ENCODE measurements at places on chromosomes 2 and 18. TPM values are rescaled to one million over a fixed set of nuclear protein-coding genes. Genes with fewer than 3 reads are reported as not detected.

GKN1 gene
- total RNA-seq = not detected

CCDC68 gene
- 0.41 TPM for total RNA-seq

TUBA3E gene
- not detected for total RNA-seq

ANKRD23 gene
- 3.2 TPM for total RNA-seq

TMEM163 gene
- not detected for total RNA-seq

MEX3C gene
- total RNA-seq = 29.0 TPM

ALPP gene
- total RNA-seq = 7.3 TPM

SPATA3 gene
- total RNA-seq = not detected

HOXD12 gene
- 0.13 TPM for total RNA-seq

SPHKAP gene
- total RNA-seq = not detected

GBX2 gene
- total RNA-seq = 10.2 TPM

GPR39 gene
- total RNA-seq = 9.0 TPM

FAM110C gene
- 0.13 TPM for total RNA-seq

FAM161A gene
- total RNA-seq = 10.1 TPM

G6PC2 gene
- total RNA-seq = not detected

DNA sequence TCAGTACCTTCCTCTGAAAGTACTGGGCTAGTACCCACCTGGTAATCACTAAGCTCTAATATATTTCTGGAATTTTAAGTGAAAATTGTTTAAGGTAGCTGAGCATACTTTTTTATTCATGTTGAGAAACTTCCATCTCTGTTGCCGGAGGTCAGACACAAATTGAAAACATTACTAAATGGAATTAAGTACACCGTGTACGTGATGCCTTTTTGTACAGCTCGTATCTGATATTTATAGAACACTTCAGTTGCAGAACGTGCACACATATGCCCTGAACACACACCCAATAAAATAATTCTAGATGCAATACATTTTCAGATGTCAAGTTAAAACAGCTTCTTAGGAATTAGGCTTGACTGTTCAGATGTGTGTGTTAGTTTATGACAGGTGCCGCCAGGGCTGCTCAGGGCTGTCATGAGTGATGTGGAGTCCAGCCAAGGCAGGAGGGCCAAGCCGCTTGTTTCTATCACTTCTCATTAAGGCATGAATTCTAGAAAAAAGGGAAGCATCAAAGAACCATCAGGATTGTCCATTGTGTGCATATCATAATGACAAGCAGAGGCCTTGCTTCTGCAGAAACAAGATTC is 80.9 kb upstream of the FOSL2 start:
- no peak for DNase-seq

DNA sequence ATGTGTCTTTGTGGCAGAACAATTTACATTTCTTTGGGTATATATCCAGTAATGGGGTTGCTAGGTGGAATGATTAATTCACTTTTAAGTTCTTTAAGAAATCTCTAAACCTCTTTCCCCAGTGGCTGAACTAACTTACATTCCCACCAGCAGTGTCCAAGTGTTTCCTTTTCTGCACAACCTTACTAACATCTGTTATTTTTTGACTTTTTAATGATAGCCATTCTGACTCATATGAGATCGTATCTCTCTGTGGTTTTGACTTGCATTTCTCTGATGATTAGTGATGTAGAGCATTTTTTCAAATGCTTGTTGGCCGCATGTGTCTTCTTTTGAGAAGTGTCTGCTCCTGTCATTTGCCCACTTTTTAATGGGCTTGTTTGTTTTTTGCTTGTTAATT is 43.1 kb upstream of the PTH2R start:
- DNase-seq = no peak

- no peak for DNase-seq
These were observed 179.6 kb downstream of the RNF144A start for GRCh38 chr2:7096726-7097352.

DNA sequence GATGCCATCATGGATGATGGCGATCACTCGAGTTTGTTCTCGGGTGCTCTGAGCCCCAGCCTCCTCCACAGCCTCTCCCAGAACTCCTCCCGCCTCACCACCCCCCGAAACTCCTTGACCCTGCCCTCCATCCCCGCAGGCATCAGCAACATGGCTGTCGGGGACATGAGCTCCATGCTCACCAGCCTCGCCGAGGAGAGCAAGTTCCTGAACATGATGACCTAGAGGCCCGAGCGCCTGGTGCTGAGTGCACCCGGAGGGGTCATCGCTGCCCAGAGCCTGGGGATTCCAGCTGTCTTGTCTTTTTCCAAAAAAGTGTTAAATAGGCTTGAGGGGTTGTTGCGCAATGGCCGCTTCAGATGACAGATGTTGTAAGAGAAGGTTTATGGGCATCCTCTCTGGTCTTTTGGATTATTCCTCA is 254.8 kb downstream of the GLI2 start:
- no peak for DNase-seq

- DNase-seq = no peak
These were observed 669.6 kb upstream of the VRK2 start for GRCh38 chr2:57376985-57377384.

GRCh38 chr2:18741191-18741590 is 151.8 kb upstream of the NT5C1B start:
- DNase-seq = no peak

DNA sequence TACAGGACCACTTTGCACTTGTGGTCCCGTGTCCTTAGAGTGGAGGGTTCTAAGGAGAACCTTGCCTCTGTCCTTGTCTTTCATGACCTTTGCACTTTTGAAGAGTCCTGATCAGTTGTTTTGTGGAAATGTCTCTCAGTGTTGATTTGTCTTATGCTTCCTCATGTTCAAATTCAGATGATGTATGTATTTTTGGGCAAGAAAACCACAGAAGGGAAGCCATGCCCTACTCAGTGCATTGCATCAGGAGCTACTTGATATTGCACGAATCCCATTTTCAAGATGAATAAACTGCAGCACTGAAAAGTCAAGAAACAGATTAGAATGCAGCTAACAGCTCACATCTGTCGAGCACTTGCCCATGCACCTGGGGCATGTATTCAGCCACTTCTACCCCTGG is 152.2 kb downstream of the INHBB start:
- no peak for DNase-seq

DNA sequence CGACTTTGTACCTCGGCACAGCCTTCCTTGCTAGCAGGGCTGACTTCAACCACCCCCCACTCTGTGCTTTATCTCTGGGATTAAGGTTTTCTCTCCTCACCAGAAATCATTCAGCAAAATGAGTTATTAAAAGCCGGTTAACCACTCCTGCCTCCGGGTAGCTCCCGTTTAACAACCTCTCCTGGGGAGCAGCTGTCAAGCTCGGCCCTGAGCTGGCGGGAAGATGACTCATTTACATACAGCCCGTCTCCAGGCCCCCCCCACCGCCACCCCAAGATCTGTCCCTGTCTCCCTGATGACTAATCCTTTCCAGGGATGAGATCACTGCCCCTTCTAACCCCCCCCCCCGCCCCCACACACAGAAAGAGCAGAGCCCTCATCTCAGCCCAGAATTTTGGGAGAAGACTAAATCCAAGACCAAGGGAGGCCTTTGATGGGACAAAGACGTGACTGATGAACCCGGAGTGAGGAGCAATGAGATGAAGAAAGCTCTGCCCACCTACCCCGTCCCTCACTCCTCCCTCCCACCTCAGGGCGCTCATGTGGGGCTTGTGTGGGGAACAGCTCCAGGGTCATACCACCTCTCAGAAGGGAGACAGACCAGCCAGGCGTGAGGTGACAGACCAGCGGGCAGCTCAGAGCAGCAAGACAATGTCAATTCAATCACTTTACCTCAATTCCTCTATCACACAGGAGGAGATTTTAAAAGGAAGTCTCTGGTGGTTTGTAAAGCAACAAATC is 131.4 kb downstream of the MSH2 start:
- no peak for DNase-seq

DNA sequence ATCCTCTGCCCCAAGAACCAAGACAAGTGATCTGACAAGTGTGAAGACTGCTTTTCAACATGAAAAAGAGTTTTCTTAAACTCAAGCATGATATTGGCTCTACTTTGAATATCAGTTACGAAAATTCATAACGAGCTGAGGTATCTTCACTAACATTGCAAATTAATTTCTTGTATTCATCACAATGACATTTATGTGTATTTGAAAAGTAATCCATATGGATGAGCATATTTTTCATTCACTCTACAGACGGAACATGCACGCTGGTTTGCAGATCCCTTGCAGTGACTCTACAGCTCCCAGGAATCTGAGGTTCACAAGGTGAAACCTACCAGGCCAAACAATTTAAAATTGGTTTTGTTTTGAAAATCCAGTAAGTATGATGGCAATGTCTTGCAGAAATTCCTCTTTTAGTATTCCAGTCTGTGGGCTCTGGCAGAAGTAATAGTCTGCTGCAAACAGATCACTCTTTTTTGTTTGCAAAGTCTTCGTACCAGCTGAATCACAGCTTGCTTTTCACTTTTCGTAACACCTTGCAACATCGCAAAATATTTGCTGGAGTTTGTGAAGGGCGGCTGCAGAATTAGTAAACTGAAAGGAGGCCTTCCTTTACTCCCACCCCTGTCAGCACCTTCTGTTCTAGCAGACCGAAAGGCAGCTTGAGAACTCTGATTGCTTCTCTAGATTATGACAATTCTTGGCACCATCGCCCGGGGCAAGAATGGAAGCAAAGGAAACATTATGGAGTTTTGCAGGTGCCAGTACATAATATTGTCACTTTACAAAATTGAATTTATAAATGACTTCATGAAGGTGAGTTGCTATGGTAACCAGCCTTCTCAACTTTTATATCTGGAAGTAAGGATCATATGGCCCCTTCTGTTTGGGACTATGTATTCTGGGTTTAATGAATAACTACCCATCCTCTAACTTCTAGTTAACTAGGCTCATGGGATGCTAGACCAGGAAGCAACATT is 168.7 kb downstream of the TMEM247 start:
- DNase-seq = no peak

GRCh38 chr2:233331536-233331935 is 22.8 kb upstream of the DGKD start:
- DNase-seq = no peak

DNA sequence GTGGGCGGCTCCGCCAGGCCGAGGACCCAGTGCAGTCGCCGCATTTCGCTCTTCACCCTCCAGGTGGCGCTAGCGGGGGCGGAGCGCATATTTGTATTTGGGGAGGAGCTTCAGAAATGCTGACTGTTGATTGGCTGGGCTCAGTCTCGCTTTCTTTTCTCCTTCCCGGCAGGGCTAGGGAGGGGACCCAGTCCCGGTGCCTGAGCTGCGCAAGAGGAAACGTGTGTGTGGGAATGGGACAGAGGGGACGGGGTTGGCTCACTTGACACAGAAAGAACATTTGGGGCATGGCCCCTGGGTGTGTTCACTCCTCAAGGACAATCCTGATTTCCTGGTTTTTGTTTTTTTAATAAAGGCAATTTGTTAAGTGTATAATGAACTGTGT is 20.3 kb upstream of the DNMT3A start:
- peak; percentile 81 for DNase-seq

- no peak for DNase-seq
These were observed 29.4 kb downstream of the MAIP1 start for GRCh38 chr2:199984755-199985154.

DNA sequence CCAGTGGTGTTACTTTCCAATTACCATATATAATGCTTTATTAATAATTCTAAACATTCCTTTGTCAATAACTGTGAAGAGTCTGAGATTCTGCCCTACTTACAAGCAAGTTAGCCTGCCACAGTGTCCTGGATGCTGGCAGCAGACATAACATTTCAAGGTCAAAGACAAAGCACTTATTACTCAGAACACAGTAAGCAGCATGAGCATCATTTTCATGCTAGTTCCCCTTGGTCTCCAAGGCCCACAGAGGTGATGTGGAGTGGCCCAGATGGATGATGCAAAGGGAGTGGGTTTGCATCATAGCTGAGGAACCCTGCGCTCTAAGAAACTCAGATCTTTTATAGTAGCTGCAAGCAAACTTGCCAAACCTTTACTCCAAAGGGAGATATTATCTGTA is 349.7 kb downstream of the ZEB2 start:
- DNase-seq = no peak

- DNase-seq = no peak
These were observed 4.2 kb downstream of the SLC40A1 start for GRCh38 chr2:189576396-189576795.

DNA sequence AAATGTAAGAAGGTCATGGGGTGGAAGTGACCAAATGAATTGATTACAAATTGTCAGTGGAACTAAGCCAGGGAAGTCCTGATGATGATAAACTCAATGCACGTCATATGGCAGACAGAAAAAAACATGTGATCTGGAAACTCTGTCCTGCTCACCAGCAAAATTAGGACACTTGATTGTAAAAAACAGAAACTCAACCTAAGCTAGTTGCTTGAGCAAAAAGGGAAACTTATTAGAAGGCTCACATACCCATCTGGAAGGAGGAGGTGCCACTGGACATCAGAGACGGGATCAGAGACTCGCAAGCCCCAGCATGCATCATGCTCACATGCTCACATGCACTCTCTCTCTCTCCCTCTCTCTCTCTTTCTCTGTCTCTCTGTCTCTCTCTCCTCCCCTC is 96.8 kb downstream of the SP3 start:
- DNase-seq = no peak

DNA sequence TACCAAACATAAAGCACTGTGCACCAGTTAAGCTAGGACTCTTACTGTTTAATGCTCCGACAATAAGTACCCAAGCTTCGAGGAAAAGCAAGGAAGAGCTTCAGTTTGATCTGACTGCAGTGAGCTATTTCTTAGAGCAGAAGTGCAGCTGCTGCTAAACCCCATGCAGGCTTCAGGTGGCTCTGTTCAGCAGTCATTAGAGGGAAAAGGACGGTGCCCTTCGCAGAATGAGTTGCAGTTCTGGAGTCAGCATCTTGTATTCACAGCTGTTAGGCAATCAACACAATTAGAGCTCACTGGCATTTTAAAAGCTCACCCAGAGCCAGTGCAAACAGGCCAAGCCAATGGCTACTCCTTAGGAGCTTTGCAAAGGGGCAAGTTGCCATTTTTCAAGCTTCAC is 1.5 kb upstream of the CERKL start:
- no peak for DNase-seq

DNA sequence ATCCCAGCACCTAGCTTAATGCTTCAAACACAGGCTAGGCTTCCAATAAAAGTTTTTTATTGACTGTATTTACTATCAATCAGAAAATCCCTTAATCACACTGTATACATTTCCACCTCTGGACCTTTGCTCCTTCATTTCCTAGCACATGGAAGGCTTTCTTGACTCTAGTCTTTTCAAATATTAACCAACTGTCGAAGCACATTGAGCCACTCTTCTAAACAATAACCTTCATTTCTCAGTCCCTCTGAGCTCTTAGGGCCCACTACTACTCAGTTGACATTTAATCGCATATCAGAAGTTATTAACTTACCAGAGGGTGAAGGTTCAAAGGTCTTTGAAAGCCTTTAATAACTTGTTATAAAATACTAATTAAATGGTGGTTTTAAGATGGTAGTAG is 37.4 kb downstream of the CERKL start:
- no peak for DNase-seq

GRCh38 chr2:105590780-105591660 is 153.7 kb upstream of the NCK2 start:
- no peak for DNase-seq

GRCh38 chr2:126894082-126894481 is 4.6 kb upstream of the TEX51 start:
- DNase-seq = no peak

DNA sequence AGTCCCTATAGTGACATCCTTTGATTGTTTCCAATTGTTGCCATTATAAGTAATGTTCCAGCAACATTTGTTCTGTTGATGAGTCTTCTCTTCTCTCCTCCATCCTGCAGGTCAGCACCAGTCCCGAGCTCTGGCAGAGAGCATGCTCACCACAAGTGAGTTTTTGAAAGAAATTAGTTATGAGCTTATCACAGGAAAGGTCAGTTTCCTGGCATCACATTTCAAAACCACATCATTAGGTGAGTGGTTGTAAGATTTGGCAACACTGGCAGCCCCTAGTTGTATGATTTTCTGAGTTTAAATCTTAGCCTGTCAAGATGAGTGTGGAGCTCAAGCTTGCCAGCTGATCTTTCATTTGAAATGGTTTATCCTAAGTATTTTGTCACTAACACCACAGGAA is 149.6 kb downstream of the ESCO1 start:
- DNase-seq = no peak

All from Panc1 (cell line).